ENCODE measurements at places on chromosomes 11 and 22.
A peak's percentile ranks its signal among the peaks of the same experiment; 100 is the strongest.

DNA sequence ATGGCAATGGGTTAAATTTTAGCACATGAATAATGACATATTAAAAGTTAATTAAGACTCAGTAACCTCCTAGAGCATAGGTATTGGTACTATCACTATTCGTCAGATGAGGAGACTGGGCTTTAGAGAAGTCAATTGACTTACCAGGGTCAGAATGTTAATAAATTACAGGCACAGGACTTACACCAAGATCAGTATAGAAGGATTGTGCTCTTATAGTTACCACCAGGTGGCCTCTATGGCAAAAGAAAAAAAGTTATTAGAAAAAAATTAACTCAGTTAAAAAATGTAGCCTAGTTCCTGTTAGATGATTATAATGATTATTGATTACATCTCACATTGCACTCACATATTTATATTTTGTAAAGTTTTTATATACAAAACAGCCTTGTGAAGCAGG lies 1163.7 kb downstream of the FAM181B start:
- DNase-seq: no peak

DNA sequence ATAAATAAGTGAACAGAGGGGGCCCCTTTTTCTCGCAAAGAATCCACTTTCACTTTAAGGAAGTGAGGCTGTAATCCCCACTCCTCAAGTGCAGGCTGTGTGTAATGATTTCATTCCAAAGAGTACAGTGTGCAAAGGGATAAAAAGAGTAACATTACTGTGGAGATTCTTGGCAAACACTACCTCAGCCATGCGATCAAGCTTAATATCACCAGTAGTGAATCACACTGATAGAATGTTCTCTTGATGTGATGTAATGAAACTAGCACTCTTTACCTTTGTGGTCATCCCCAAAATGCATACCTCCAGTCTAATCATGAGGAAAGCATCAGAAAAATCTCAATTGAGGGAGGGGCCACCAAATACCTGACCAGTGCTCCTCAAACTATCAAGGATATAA lies 246.1 kb upstream of the CHORDC1 start:
- DNase-seq: no peak

GRCh38 chr11:132115454-132115853 lies 745.0 kb downstream of the NTM start:
- DNase-seq: no peak

DNA sequence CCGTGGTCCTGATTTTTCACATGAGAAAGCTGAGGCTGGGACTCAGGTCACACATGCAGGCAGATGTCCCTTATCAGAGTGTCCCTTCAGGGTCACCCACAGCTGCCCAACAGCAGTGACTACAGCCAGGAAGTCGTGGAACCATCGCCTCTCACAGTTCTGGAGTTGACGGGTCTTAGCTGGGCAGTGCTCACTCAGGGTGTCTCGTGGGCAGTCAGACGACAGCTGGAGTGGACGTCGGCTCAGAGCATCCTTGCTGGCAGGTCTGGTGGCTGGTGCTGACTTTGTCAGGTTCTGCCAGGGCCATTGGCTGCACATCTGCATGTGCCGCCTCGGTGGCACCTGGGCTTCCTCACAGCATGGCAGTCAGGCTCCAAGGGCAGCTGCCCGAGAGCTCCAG lies 35.6 kb upstream of the TH start:
- DNase-seq: no peak

GRCh38 chr22:28017558-28017820 lies 98.4 kb upstream of the PITPNB start:
- DNase-seq: no peak

- no peak for DNase-seq
These were observed 54.4 kb upstream of the INCENP start for GRCh38 chr11:62069374-62069773.

GRCh38 chr11:1260023-1260501 lies 37.2 kb downstream of the MUC5B start:
- peak; percentile 50 for DNase-seq

DNA sequence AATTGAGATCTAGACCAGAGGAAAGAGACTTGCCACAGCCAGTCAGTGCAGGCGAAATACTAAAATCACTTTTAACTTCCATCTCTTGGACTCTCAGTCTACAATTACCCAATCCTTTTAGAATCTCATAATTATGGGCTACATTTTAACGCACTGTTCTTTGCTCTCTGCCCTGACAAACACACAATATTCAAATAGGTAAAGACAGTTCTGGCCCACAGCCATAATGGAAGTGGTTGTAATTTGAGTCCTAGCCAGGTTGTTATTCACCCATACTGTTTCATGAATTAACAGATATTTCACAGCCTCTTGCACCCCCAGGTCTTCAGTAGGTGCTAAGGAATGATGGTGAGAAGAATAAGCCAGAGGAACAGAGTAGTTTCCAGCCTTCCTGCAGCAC lies 830 bp downstream of the C11orf97 start:
- DNase-seq: no peak

DNA sequence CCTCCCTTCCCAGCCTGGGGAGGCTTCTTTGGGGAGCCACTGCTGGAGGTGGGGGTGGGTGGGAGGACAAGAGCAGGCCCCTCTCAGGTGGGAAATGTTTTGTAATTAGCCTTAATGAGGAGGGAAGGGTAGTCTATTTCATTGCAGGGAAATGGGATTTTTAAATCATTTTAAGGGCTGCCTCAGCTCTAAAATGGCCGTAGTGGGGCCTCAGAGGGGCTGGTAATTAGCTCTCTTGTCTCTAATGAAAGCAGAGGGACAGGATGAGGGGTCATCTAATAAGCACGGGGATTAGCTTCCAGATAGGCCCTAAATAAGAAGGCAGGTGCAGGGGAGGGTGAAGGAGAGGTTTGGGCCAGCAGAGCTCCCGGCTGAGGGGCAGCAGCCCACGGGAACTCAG lies 46.5 kb downstream of the LMO1 start:
- no peak for DNase-seq

DNA sequence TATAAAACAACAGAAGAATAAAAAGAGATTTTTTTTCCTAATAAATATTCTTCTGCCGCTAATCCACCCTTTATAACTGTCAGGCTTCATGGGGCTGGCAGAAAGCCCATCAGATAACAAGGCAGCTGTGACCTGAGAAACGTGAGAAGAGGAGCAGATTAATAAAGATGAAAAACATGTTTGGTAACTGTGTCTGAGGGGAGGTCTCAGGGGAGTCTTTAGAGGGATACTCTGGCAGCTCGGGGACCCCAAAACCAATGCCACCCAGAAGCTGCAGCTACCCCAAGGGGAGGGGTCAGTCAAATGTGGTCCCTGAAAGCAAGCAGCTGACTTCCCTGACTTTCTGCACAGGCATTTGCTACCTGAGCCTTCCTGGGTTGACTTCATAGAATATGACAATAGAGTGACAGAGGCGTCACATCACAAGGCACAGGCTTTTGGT lies 48.4 kb upstream of the POU2AF1 start:
- DNase-seq: no peak

DNA sequence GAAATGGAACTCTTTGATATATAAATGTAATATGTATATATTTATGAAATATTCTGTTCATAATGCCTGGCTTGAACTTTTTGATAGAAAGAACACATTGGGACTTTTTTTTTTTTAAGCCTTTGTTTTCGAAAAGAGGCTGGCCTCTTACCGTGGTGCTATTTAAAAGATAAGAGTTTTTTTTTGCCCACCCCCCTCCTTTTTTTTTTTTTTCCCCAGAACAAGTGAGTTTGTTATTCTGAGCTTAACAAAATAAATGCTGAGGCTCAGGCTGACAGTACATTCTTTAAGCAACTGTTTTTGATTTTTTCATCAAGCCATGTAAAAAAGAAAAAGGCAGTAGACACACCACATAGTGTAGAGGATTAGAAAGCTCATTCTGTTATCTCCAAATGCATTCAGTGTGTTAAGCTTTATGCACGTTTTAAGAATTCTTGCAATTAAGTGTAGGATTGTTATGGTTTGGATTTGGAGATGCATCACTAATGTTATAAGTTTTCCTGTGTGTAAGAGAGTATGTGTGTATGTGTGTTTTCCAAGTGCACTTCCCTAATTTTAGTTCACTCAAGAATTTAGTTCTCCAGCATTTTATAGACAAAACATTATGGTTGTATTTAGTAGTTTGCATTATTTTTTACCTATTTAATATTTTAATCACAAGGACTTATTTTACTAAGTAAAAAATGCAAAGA lies 12.0 kb downstream of the PDHX start:
- DNase-seq: no peak

- no peak for DNase-seq
These were observed 113.2 kb upstream of the RAG2 start for GRCh38 chr11:36711104-36711825.

DNA sequence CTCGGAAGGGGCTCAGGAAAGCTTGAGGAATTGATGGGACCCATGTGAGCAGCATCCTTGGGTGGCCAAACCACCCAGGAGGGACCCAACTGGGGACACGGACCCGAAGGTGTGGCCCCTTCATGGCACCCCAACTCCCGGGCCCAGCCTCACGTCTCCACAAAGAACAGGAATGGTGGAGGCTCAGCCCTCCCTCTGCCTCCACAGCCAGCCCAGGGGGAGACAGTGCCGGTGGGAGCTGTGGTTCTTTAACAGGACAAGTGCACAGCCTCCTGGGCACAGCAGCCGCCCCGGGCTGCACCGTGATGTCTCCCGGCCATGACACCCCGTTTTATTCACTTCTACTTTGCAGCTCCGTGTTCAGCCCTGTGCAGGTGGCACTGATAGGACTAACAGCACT lies 587.2 kb downstream of the BRD1 start:
- no peak for DNase-seq

GRCh38 chr22:49638788-49639187 lies 188.9 kb downstream of the BRD1 start:
- DNase-seq: no peak

GRCh38 chr22:22021162-22021750 lies 38.7 kb upstream of the TOP3B start:
- DNase-seq: no peak

DNA sequence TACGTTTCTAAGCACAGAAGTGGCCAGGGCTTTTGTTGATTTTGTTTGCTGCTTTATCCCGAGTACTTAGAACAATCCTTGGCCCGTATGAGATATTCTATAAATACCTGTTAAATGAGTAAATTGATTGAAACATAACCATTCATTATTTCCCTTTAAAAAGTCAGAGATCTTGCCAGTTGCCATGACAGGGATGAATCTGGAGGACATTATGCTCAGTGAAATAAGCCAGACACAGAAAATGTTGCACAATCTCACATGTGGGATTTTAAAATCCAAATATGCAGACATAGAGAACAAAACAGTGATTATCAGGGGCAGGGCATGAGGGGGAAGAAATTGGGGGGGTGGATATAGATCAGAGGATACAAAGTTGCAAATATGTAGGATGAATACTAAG lies 1240.1 kb downstream of the LRRC4C start:
- DNase-seq: no peak

Data from CD8-positive, alpha-beta T cell (primary cell).